ENCODE measurements at places on chromosomes 5 and 9.

DNA sequence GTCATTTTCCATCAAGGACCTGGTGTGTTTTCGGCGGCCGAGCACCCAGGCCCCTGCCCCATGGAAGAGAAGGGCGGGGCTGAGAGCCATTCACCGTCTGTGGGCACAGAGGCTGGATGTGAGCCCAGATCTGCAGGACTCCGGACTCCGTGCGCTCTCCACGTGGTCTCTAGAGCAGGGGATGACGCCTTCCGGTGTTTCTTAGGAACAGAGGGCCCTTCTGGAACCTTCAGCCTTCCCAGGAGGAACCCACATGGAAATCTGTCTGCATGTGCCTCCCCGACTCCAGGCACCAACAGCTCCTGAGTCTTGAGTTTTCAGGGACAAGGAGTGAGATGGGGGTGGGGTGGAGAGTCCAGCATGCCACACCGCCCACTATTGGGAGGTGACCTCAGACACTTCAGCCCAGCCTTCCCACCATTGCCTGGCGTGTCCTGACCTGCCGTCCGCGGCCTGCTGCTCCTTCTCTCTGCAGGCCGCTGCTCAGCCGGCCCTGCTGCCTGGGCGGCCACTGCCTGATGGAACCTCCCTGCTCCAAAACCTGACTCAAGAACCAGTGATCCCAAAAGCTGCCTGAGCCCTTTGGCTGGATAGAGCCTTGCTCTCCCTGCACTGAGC lies 2.4 kb upstream of the RXRA start:
- DNase-seq = no peak

GRCh38 chr5:80615266-80615914 lies 39.1 kb upstream of the MSH3 start:
- DNase-seq = no peak

GRCh38 chr5:37308793-37309192 lies 59.6 kb upstream of the CPLANE1 start:
- no peak for DNase-seq

GRCh38 chr5:30572279-30572678 lies 621.2 kb upstream of the CDH6 start:
- DNase-seq = no peak

DNA sequence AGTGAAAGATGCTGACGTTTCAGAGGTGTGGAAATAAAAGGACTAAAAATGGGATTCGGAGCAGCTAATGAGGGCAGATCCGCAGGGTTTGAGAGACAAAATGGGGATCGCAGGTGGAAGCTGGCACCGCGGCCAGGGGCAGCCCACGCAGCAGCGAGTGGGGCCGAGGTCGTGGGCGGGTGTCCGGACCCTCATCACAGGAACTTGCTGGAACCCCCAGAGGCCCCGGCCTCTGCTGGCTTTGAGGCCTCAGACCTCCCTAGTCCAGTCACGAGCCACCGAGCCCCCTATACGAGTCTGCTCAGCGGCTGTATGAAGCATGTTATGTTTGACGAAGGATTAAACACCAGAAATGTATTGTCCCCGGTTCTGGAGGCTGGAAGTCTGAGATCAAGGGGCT lies 45.8 kb upstream of the FCN1 start:
- DNase-seq = no peak

- DNase-seq = peak; percentile 32
Measured at GRCh38 chr5:149730620-149731331, 666 bp downstream of the PPARGC1B start.

DNA sequence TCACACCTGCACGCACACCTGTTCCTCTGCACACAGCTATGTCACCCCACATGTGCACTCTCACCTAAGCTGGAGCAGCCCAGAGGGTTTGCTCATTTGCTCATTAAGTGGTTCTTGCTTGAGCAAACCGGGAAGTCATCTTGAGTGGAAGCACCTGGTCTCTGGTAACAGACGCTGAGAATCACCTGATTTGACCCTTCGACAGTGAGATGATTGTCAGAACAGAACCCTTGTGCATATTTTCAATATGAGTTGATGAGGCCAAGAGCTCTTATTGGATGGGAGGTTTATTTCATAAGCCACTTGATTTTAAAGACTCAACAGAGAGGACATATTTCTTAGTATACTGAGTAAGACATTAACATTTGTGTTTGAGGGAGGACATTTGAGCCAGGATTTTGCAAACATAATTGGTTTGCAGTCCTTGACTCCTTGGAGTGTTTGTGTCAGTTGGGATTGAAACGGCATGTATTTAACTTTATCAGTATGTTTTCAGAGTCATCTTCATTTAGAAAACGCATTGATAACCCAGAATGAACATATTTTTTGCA lies 22.1 kb upstream of the LPCAT1 start:
- DNase-seq = no peak

- DNase-seq = no peak
Measured at GRCh38 chr5:147372191-147372590, 137.4 kb downstream of the STK32A start.

GRCh38 chr5:172389578-172390112 lies 64.7 kb downstream of the SH3PXD2B start:
- no peak for DNase-seq

GRCh38 chr5:179292681-179293635 lies 52.3 kb downstream of the ADAMTS2 start:
- DNase-seq = no peak

DNA sequence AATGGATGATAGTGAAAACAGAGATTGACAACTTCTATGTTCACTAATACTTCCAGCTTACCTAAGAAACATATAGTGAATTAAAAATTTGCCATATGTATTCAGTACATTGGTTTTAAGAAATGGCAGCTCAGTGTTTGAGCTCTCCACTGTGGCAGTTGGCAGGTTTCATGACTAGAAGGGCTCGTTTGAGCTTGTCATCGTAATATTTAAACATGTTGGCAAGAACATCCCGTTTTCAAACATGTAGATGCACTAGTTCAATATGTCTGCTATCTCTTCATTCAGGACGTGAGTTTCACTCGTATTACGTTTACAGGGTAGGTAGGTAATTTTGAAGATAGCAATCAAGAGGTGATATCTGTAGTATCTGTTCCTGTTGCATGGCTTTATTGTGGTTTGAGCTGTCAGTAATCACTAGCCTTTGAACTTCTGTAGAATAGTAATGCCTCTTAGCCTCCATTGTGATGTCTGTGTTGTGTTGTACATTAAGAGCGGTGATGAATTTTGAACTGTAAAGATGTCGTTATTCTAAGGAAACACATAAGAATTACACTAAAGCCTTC lies 74.8 kb downstream of the NLN start:
- DNase-seq = no peak

DNA sequence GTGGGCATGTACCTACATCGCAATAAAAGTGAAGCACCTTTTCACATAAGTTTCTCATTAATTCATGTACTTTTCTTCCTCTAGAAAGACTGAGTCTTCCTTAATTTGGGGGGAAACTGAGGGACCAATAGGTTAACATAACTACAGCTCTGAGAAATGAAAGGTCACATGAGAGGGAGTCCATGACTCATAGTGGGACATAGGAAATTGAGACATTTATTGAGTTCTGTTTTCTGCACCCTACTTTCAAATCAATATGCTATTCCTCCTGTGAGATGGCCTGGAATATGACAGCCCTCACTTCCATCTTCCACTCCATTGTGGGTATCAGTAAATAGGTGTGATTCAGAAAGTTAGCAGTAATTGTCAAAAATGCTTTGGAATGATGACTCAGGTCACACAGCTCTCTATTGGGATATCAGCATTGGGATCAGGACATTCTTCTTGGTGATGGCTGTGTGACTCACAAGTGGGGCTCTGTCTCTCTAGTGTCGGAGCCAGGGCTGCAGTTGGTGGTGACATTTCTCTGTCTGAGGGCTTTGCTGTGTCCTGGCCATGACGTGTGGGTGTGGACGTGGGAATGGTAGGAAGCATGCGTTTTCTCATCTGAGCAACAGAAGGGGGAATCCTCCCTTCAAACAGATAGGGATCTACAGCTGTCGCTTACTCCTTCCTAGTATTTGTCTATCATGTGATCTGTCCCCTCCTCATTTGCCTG lies 125.0 kb downstream of the TRIO start:
- DNase-seq = no peak

DNA sequence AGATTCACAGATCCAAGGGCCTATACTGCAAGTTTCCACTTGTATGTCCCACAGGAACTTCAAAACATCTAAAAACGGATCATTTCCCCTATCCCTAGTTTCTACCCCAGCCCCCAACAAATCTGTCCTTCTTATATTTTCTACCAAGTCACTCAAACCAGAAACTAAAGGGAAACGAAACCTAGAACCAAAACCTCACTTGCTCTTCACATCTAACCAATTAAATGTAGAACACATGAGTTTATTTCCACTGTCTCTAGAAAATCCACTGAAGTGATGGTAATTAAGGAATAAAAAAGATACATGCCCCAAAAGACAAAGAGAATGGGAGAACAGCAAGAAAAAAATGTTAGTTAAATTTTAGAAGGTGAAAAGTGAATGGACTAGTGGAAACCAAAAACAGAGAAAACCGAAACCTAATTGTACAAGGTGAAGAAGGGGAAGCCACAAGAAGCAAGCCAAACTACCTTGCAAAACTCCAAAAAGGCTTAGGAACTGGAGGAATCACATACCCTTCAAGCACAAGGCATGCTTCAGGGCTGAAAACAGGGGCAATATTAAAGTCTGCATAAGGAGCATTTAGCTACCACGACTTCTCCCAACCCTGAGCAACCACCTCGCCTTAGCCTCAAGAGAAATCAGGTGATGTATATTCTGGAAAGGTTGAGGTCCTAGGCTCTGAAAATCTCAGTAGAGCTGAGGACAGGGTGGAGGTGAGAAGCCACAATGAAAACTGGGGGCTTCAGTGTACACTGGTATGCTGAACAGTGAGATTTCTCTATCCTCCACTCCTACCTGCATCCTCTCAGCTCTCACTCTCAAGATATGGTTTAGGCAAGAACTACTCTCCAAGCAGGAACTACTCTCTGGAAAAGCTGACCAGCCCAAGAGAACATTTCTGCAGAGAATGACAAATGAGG lies 11.1 kb downstream of the SMU1 start:
- DNase-seq = no peak

- no peak for DNase-seq
Measured at GRCh38 chr9:120729791-120730241, 15.5 kb upstream of the MEGF9 start.
